ENCODE measurements at places on chromosomes 5 and 9. TPM values are rescaled to one million over a fixed set of nuclear protein-coding genes. Genes with fewer than 3 reads are reported as not detected.

The KCNN2 gene
- total RNA-seq = 8.0 TPM

DNA sequence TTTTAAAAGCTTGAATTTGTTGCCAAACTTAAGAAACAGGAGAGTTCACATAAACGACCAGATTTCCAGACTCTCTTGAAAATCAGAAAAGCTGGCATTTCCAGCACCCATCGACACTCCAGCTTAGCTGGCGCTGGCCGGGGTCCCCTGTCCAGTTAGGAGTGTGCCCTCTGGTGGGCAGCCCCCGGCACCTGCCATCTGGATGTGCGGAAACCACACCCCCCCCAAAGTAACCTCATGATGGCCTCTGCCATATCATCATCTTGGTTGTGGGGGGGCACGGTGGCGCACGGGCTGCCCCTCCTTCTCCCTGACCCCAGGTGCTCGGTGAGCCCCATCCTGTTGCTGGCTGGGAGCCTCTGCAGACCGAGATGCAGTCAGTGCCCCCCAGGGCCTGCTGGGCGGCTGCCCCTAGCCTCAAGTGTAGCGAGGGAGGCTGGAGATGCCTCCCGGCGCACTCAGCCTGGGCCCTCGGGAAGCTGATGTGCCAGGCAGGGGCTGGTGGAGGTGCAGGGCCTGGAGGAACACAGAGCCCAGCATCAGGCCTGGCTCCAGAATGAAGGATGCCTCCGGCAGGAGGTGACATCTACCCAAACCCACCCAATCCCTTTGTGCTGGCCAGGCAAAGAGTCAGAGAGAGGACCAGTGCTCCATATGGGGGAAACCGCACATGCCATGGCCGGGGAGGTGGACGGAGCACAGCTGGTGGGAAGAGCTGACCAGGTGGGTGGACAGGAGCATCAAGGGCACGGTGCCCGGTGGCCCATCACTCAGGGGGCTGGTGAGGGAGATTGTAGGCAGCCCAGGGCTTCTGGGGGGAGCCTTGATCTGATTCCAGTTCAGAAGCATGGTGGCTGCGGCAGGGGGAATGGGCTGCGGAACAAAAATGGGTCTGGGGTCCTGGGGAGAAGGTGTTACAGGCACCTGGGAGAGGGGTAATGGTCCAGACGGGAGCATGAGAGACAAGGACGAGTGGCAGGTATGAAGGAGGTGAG lies 70.6 kb downstream of the ADAMTS2 start:
- peak; percentile 26 for DNase-seq

GRCh38 chr5:151252762-151253604 lies at the start of gene GM2A:
Gene GM2A, plus strand, starts transcription at chr5:151253185. Its CDS starts 32 bp downstream, at chr5:151253217.
- peak; percentile 99 for DNase-seq

GRCh38 chr9:118670011-118670953 lies 699.0 kb downstream of the BRINP1 start:
- DNase-seq = no peak

The PLEKHG4B gene
- total RNA-seq = not detected

DNA sequence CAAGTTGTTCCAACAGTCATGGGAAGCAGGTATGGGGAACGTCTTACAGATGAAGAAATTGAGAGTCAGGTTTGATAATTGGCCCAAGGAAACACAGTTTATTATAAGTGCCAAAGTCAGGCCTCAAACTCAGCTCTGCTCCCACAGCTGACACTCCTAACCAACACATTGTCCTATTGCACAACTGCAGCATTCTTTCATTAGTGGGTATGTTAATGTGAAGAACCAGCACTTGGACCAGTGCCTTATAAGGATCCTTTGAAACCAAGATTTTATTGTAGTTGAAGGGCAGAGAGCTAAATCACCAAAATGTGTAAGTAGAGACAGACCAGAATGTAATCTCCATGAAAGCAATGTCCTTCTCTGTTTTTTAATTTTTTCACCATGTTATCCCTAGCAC lies 56.1 kb downstream of the GRIA1 start:
- DNase-seq = no peak

GRCh38 chr5:92544596-92544995 lies 1036.4 kb downstream of the NR2F1-AS1 start:
- DNase-seq = no peak

DNA sequence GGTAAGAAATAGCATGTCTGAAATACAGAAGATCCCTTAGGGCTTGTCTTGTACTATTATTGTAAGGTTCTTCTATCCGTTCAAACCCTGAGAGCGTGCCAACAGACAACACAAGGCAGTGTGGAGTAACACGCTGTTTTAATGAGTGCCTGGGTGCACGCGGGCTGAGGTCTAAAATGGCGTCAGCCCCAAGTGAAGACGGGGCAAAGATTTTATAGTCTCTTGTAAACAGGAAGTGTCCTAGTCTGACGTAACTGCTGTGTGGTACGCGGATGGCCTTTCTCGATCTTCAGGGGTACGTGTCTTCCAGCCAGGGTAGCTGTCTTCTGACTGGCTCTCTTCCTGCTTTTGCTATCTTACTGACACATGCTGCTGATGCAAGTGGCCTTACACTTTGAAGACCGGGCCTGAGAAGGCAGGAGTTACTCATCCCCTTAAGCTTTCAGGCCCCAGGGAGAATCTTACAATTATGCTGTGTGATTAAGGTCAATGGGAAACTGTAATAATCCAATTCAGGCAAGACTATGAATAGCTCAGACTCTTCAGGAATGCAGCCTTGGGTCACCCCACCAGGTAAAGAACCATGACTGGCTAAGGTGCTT lies 1812.0 kb upstream of the CDH9 start:
- DNase-seq = no peak

The TRIM7 gene
- 10.8 TPM for total RNA-seq

The GMCL2 gene
- not detected for total RNA-seq

The LRRC70 gene
- total RNA-seq = 1.2 TPM

- no peak for DNase-seq
These were observed 105.4 kb downstream of the DCP2 start for GRCh38 chr5:113081881-113082546.

- no peak for DNase-seq
These were observed 1242.3 kb upstream of the WWC1 start for GRCh38 chr5:167049043-167049663.

GRCh38 chr5:154486427-154486866 lies 8.4 kb upstream of the HAND1 start:
- DNase-seq = no peak

- no peak for DNase-seq
These were observed 438 bp downstream of the TRIP13 start for GRCh38 chr5:893137-893506.

The FBN2 gene
- total RNA-seq = 23.5 TPM

The DND1 gene
- 0.40 TPM for total RNA-seq

- DNase-seq = peak; percentile 84
These were observed 34.4 kb upstream of the PALM2AKAP2 start for GRCh38 chr9:109745335-109746283.

GRCh38 chr9:101126556-101126955 lies 98.0 kb downstream of the PLPPR1 start:
- no peak for DNase-seq

GRCh38 chr5:149809931-149810691 lies 80.0 kb downstream of the PPARGC1B start:
- no peak for DNase-seq
